ENCODE measurements at places on chromosomes 2 and 18.

GRCh38 chr18:79611040-79611681 is 68.4 kb upstream of the CTDP1 start:
- DNase-seq, result no peak

GRCh38 chr2:236352761-236353593 is 88.8 kb upstream of the ASB18 start:
- DNase-seq, result no peak

DNA sequence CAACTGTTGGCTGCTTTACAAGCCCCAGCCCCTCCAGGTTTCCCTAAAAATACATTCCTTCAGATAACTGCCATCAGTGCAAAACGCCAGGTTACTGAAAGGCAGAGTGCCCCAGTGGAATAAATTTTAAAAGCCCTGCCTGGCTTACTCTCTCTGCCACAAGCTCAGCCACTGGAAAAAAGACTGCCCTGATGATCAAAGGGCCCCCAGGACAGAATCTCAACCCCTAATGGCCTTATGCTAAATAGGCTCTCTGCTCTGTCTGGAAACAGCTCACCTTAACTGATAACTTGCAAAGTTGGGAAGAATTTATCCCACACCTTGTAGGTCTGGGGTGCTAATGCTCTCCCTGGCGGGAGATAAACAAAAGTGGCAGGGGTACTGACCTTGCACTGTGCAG is 33.9 kb downstream of the CFAP53 start:
- DNase-seq, result no peak

DNA sequence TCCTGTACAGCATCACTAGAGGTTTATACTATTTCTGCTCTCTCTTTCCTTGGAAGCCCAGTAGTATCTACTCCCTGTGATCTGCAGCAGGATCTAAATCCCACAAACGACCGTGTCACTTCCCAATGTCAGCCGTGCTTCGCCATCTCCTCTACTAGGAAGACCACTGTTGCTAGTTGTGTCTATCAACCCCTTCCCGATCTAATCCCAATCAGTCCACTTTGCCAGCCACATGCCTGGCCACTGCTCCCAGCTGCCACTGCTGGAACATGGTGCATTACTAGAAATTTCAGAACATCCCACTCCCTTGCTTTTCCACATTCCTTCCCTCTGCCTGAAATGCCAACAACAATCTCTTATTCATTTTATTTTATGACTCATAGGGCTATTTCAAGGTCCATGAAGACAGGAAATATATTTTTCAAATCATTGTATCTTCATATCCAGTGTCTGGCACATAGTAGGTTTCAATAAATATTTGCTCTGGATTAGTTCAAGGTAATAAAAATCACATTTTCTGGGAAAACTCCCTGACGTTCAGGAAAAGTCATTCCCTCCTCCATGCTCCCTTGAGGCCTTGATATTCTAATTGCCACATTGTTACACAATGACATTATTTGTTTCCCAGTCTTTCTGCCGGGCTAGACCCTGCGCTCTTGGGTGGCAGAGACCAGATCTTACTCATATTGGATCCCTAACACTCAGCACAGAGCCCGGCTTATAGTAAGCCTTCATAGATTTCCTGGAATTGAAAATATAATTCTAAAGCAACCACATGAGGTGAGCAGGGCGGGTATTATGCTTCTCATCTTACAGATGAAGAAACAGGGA is 2.1 kb upstream of the TRIB2 start:
- DNase-seq, result no peak

DNA sequence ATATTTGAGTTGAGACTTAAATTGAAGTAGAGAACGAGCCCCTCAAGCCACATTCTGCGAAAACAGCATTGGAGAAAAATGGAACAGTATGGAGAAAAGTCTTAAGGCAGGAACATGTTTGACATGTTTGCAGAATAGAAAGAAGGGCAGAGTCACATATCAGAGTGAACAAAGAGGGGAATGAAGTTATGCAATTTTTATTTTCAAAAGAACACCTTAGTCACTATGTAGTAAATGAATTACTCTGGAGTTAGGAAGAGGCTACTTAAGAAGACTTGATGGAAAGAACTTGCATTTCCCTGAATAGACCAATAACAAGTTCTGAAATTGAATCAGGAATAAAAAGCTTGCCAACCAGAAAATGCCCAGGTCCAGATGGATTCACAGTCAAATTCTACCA is 391.4 kb upstream of the CDH19 start:
- DNase-seq, result no peak

DNA sequence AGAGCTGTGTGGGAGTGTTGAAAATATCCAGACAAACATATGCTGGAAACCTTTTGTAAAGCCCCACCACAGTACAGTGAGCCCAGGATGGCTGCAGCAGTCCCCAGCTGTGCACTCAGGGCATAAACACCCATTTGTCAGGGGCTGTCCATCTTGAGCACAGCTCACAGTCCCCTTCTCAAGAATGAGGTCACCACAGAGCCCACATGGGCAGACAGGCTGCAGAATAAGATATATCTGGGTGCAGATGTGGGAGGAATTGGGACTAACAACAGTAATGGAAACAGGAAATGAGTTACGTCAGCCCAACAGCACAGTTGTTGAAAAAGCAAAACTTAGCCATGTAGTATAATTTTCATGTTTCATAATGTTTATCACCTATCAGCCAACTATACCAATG is 219.6 kb downstream of the ETAA1 start:
- no peak for DNase-seq

GRCh38 chr2:229403296-229403695 is 132.2 kb upstream of the PID1 start:
- DNase-seq, result no peak

- no peak for DNase-seq
Observed at GRCh38 chr2:2748399-2749205, 417.5 kb upstream of the MYT1L start.

DNA sequence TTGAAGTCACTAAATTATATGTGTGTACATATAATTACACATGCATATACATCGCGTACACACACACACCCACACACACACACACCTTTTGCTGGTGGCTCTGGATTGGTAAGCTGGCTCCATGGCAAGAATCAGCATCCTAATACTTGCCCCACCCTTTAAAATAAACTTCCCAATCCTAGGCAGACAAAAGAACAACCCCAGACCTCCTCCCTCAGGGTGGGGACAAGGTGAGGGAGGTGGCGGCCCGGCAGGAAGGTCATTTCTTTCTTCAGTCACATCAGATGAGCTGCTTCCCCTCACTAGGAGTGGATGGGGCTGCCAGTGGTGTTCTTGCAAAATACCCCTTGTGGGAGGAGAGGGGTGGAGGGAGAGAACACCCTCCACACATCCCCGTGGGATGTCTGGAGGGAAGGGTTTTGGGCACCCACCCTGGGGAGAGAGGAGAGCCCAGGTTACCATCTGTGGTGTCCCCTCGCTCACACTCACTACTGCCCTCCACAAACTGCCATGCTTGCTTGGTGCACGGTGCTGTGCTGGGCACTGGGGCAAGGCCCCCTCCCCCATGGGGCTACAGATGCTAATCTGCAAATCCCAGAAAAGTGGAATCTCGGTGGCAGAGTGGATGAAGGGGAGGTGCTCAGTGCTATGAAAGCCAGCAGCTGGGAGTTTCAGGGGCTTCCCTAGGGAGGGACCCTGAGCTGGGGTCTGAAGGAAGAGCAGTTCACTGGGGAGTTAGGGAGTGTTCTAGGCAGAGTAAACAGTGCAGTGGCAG is 64.0 kb downstream of the ODC1 start:
- no peak for DNase-seq

- DNase-seq, result no peak
Observed at GRCh38 chr2:1321321-1321720, 91.9 kb upstream of the TPO start.

GRCh38 chr18:21463718-21464117 is 136.8 kb downstream of the ESCO1 start:
- no peak for DNase-seq
